Naive thymus-derived CD4-positive, alpha-beta T cell (primary cell): ENCODE measurements at places on chromosomes 12 and 14.

GRCh38 chr12:119448611-119449131, 114.1 kb downstream of the CCDC60 start:
- DNase-seq = no peak

DNA sequence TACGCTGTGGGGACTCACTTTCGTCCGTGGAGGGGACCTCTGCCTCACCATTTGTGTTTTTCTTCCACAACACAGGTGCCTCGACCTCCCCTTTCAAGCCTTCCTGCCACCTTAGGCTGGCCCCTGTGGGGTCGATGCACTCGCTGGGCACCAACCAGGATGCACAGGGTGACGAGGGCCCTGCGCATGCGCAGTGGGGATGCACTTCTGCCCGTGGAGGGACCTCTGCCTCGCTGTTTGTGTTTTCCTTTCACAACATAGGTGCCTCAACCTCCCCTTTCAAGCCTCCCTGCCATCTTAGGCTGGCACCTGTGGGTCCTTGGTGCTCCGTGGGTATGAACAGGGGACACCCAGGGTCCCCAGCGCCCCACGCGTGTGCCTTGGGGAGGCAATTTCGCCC, 356.8 kb downstream of the ALG10 start:
- DNase-seq = no peak

DNA sequence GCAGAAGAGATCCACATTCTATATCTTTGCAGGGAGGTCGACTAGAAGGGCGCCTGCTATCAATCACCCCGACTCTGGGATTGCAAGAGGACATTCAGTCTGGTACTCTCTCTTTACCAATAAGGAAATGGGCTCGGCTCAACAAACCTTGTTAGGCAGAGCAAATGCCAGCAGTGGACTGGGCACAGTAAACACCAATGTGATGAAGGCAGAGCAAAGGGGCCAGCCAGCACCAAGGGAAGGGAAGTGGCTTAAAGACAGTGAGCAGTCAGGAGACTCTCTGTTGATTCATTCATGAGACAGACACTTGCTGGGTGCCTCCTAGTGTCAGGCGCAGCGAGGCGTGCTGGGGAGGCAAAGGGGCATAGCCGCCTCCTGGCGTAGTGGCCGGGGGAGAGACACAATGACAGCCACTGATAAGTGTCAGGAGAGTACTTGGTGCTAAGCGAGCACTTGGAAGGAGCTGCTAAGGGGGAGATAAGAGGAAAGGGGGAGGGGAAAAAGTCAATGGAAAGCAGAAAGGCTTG, 34.1 kb downstream of the TMCC3 start:
- no peak for DNase-seq

DNA sequence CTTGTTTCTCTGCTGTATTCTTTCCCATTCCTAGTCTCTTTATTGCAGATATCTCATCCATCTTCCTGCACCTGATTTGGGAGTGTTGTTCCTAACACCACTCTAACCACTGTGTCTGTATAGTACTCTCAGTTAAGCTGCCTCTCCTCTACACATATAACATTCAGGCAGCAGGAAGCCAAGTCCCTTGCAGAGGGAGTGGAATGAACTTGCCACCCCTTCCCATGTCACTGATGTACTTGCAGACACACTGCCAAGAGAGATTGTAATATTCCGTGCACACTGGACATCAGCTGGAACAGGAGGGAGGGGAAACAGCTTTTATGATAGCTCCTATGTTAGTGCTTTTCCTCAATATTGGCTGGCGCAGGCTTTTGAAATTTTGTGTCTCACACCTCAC, 281.6 kb upstream of the E2F7 start:
- DNase-seq = no peak

- DNase-seq = no peak
These were observed 89.2 kb downstream of the SPPL3 start for GRCh38 chr12:120814903-120815429.

DNA sequence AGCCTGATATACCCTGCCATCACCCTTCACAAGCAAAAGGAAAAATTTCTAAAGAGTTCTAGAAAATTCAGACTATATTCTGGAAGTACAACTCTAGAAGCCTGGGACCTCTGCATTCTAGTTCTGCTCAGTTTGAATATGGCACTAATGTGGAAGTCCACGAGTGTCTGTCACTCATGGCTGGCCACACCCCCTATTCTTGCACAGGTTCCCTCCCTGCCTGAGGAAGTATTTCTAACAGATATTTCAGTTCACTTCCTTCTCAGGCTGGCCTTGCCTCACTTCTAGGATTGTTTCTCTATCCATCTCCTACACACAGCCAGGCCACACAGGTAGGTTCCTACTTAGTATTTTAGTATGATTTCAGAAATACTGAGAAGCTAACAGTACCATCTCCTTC, 67.4 kb downstream of the PHLDA1 start:
- DNase-seq = no peak

DNA sequence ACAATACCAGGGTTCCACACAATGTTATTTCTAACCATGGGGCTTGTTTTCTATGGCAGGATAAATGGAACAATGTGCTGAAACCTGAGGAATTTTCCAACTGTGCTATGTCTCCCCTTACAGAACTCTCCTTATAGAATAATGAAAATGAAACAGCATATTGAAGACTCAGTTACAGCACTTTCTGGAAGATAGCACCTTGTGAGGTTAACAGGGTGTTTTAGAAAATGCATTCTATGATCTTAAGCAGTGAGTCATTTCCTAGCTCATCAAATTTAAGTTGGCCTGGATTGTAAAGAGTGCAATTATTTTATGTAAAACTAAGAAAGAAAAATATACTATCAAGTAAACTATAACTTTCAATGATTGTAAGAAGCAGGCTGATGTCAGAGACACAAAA, 60.1 kb upstream of the CNTN1 start:
- no peak for DNase-seq

GRCh38 chr12:108646600-108647579, 13.2 kb upstream of the SELPLG start:
- no peak for DNase-seq

DNA sequence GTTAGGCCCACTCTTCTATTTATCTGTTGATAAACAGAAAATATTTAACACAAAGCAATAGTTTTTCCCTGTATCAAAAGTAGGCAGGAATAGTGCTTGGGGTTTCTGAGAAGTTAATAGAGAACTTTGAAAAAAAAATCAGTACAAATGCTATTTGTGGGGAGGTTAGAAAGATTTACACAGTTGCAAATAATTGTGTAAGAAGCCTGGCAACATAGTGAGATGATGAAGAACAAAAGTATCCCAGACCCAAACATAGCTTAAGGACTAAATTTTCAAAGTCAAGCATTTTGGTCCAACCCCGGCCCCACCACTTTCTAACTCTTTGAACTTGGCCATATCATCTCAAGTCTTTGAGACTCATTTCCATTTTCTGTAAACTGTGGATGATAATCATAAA, 687.5 kb upstream of the TMEM132C start:
- no peak for DNase-seq
